ENCODE measurements at places on chromosomes 2 and 18.
A peak's percentile ranks its signal among the peaks of the same experiment; 100 is the strongest.

GRCh38 chr2:199042660-199043379 is 414.9 kb downstream of the SATB2 start:
- DNase-seq = no peak

DNA sequence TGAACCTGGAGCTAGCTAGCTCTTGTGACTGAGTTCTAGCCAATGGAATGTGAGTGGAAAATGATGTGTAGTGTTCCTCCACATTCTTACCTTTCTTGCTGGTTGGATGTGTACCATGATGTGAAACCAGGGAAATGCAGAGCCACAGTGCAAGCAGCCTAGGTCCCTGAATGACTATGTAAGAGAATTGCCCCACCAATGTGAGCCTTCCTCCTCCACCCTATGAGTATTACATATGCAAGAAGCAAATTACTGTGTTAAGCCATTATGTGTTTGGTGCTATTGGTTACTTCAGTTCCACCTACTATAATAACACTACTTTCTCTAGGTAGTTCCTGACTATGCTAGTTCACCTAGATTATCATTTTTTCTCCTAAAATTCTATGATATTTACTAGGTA is 39.6 kb downstream of the LCLAT1 start:
- DNase-seq = no peak

DNA sequence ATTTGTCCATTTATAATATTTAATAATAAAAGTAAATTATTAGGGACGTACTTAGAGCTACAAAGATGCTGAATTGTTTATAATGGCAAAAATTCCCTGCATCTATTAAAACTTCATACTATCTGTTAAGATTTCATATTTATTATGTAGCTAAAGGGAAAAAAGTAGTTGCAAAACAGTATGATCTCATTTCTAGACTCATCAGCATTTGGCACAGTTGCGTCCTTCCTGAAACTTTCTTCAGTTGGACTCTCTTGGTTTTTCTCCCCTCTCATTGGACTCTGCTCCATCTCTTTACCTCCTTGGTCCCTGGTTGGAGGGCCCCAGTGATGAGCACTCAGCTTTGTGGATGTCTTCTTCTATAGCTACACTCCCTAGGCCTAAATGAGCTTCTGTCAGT is 99.6 kb downstream of the TMEM247 start:
- no peak for DNase-seq

DNA sequence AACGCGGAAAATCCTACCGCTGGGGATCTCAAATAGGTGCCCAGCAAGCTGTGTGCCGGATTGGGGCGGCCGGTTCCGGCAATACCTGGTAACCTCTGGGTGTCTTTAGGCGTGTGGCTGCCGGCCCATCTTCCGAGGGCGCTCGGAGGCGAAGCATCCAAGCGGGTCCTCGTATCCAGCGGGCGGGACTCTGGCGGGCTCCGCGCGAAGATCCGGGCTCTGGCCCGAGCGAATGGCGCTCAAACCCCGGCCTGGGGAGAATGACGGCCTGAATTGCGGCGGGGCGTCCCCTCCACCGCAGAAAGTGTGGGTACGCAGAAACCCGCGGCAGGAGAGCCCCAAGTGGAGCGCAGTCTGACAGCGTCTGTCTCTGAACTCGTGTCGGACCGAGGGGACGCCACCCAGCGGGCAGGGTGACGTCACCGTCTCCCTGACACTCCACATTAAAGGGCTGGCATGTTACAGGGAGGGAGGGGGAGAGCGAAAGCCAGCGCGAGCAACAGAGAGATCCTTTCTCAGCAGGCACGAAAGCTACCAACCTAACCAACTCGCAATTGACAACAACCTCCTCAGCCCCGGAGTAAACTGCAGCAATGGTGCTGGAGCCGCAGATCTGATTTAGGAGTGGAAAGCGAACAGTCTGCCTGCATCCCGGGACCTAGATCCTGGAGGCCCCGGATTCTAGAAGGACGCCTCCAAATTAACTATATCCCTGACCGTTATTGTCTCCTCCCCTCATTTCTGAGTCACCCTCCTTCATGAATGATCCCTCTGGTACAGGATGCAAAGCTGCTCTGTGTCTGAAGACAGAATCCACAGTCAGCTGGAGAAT is at the start of gene SKOR2:
TSS of gene SKOR2 (minus strand) at position 372 of the 832 bp plus-strand sequence. CDS start 2,477 bp downstream, outside the sequence.
- no peak for DNase-seq

DNA sequence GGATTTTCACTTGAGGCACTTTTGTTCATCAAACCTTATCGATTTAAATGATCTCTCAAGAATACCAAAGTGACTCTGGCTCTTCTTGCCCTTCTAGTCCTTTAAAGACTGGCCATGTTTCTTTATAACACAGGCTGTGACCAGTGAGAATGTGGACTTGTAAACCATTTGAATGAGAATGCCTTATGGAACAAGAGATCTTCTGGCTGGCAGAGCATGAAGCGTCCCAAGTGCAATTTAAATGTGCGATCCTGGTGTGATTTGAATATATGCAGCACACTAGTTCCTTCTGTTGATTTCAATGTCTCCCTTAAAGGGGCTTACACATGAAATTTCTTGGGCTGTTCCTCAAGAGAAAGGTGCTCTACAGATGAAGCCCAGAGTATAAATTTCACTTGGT is 262.4 kb upstream of the CCDC68 start:
- no peak for DNase-seq

DNA sequence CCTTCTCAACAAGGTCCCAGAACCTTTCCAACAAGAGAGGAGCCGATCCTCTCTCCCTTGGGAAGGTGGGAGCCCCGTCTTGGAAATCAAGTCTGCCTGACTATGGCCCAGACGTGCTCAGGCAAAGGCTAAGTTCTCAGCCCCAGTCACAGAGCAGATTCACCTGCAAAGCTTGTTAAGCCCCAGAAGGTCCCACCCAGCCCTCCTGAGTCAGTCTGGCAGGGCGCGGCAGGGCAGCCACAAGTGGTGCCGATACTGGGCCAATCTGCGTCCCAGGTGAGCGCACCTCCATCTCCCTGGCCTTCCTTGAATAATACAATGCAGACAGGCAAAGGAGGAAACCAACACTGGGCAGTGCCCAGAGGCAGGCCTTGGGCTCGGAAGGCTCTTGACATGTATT is 15.0 kb downstream of the CRACDL start:
- no peak for DNase-seq

- no peak for DNase-seq
Measured at GRCh38 chr2:47309472-47309951, 93.4 kb upstream of the MSH2 start.

GRCh38 chr2:120210270-120210693 is 12.9 kb downstream of the TMEM185B start:
- no peak for DNase-seq

- DNase-seq = no peak
Measured at GRCh38 chr2:239937866-239938640, 87.1 kb downstream of the NDUFA10 start.

DNA sequence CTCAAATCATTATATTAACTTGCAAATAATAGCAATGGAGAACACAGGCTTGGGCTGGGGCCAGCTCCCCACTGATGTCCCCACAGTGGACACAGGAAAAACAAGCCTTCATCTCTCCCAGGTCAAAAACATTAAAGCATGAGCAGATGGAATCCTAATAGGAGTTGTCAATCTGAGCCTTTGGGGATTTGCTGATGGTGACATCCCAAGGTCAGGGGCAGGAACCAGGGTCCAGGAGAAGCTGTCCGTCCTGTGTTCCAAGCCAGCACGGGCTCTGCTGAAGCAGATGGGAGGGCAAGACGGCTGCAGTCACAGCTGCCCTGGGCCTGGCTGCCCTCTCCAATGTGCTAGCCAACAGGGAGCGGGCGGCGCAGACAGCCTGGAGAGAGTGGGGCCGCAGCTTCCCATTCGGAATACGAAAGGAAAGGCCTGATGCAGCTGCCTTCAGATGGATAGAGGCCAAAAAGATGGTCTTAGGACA is 135.5 kb downstream of the NDUFA10 start:
- DNase-seq = no peak

DNA sequence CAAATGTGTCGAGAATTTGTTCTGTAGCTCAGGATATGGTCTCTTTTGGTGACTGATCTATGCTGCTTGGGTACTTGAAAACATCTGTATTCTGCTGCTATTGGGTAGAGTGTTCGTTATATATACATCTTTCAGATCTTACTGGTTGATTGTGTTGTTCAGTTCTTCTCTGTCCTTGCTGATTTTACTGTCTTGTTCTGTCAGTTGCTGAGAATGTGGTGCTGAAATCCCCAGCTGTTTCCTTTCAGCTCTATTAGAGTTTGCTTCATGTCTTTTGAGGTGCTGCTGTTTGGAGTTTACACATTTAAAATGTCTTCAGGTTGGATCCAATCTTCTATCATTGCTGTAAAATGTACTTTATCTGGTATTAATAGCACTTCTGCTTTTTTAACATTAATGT is 12.9 kb downstream of the BCL2L11 start:
- DNase-seq = no peak

DNA sequence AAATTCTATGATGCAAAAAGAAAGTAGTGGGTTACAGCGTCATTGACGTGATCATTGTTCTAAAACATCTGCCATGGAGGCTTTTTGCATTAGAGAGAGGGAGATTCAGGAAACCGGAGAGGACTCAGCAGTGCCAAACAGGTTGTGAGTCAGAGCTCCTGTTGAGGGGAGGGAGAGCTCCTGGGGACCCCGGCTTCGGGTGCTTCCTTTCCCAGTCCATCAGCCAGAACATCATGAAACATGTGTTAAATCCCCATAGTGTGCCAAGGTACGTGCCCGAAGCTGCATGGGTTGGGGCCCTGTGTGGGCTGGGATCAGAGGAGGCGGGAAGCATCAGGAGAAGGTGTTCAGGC is 791 bp upstream of the CYRIA start:
- peak; percentile 52 for DNase-seq

- peak; percentile 63 for DNase-seq
Measured at GRCh38 chr2:6822406-6822805, 43.3 kb downstream of the CMPK2 start.

DNA sequence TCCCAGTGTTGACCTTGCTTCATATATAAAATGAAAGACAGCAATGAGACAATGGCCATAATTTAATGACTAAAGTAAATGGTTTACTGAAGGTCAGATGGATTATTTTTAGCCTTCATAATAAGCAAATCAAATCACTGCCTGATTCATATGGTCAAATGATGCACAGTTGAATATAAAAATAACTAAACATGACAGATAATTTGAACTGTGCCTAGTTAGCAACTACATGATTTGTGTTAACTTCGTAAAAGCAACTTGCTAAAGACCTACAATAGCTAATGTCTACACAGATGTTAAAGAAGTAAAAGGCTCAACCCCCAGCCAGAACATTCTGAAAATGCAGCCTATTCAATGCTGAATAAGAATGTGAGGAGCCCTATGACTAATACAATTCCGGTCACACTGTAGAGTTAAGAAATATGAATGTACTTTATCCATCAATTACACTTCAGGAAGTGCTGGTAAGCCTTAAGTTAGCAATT is 590.8 kb upstream of the CDH2 start:
- peak; percentile 90 for DNase-seq

- DNase-seq = no peak
Measured at GRCh38 chr2:14654835-14655282, 22.3 kb downstream of the LRATD1 start.

DNA sequence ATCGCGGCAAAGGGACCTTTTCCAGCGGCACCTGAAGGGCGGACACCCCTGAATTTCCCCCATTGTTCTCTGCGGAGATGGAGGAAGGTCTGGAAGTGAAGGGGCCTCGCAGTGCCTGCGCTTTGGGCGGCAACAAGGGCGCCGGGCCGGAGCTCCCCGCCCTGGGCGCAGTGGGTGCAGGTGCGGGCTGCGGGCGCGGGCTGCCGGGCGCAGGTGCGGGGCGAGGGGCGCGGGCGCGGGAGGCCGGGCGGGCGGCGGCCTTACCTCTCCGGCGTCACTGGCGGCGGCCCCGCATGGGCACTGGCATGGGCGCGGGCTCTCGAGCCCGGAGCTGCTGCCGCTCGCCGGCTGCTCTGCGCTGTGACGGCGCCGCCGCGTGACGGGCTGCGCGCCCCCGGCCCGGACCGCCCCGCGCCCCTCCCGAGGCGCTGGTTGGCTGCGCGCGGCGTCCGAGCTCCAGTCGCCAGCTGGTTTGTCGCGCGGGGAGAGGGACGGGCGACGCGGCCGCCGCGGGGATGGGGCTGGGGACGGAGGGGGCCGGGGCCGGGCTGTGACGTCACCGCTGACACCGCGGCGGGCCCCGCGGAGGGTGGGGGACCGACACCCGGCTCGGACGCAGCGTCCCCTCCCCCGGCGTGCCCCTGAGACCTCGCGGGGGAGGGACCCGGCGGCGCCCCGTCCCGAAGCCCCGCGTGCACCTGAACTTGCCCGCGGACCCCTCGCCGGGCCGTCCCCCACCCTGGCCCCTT is at the start of gene KIF1A:
TSS of gene KIF1A (minus strand) at position 362 of the 749 bp plus-strand sequence. CDS start 22,467 bp downstream, outside the sequence.
- no peak for DNase-seq

- DNase-seq = peak; percentile 54
Measured at GRCh38 chr2:188878716-188879115, 95.5 kb upstream of the COL3A1 start.

- no peak for DNase-seq
Measured at GRCh38 chr2:66201242-66201641, 233.7 kb upstream of the MEIS1 start.

GRCh38 chr2:151627353-151627752 is 106.9 kb downstream of the NEB start:
- DNase-seq = no peak

GRCh38 chr18:60047556-60047955 is 147.8 kb downstream of the PMAIP1 start:
- DNase-seq = peak; percentile 37

DNA sequence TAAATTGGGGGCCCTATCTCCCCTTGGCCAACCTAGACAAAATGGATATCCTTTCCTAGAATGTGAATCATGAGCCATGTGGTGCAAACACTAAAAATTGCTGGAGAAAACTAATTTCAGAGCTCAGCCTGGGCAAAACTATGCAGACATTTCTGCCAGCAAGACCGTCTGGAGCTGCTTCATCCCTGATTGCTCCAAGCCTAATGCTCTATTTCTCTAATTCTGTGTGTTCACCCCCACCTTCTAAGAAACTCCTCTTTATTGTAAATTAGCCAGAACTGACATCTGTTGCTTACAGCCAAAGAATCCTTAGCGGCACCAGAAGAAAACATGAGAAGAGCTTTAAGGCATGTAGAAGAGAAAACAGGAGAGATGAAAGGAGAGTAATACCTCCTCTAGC is 337.7 kb upstream of the CHAC2 start:
- DNase-seq = peak; percentile 25

- DNase-seq = peak; percentile 41
Measured at GRCh38 chr2:52395912-52396311, 1364.0 kb upstream of the NRXN1 start.

DNA sequence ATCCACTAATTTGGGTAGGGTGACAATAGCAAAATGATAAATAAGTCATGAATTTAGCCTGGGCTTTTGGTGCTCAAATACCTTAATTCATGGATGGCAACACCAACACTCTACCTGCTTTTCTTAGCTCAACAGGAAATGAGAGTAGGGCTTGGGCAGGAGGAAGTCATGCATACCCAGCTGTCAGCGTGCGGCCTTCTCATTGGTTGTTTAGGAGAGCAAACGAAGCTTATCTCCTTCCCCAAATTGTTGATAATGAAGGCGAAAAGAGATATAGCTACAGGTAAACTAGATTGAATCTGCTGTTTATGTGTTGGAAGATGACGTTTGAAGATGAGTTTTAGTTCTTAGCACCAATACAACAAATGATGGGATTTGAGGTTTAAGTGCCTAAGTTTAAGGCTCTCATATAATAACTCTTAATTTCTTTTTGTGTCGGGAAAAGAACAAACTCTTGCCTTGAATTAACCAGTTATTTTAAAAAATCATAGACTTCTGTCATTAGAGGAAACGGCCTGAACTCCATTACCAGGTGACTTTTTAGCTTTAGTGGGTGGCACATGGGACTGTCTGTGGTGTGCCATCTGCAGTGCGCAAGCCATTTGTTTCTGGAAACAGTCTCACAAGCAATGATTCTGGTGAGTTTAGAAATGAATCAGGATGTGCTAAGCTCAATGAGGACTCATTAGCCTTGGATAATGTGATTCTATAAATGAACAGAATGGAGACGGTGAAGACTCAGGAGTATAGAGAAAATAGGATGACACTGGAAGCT is 19.8 kb downstream of the MAP4K4 start:
- DNase-seq = no peak
